ENCODE measurements at places on chromosomes 1 and 21.

GRCh38 chr1:182622901-182623528 is 18.8 kb upstream of the RGS16 start:
- DNase-seq = no peak

- DNase-seq = no peak
Measured at GRCh38 chr1:60921175-60921574, 161.2 kb upstream of the NFIA start.

- DNase-seq = no peak
Measured at GRCh38 chr1:56715156-56715555, 70.0 kb downstream of the PRKAA2 start.

GRCh38 chr1:153119491-153119971 is 6.2 kb upstream of the SPRR2F start:
- no peak for DNase-seq

DNA sequence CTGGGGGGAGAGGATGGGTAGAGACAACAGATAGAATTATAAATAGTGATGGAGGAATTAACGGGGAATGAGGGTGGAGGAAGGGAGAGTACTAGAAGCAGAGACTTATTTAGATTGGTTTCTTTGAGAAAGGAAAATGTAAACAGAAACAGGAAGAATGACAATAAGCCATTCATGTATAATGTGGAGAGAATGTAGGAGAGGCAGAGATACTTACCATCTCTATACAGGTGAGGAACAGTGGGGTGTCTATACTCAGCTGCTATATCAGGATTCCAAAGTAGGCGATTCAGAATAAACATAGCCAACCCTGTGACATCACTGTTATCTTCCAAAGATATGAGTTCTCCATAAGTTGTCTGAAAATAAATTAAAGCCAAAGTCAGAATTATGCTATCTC is 16.8 kb downstream of the ASPM start:
- DNase-seq = no peak

GRCh38 chr21:44003307-44003966 is 8.7 kb upstream of the TRAPPC10 start:
- DNase-seq = no peak

All from GM04503 (cell line).